NB4 (cell line): ENCODE measurements at places on chromosomes 2 and 18.

- no peak for DNase-seq
These were observed 3.6 kb downstream of the GALNT3 start for GRCh38 chr2:165790466-165790865.

DNA sequence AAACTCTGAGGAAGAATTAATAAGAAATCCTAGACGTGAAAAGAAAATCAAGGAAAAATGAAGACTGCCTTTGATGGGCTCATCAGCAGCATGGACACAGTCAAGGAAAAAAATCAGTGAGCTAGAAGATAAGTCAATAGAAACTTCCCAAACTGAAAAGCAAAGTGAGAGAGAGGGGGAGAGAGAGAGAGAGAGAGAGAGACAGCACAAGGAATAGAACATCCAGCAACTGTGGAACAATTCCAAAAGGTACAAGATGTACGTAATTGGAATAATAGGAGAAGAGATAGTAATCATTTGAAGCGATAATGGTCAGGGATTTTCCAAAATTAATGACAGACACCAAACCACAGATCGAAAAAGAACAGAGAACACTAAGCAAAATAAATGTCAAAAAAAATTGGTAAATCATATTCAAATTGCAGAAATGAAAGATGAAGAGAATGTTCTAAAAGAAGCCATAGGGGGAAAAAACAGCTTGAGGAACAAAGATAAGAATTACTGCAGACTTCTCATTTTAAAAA lies 54.5 kb downstream of the TBC1D8 start:
- DNase-seq = no peak

GRCh38 chr18:25675123-25675850 lies 323.3 kb upstream of the ZNF521 start:
- DNase-seq = no peak

GRCh38 chr2:126915903-126916302 lies 17.2 kb downstream of the TEX51 start:
- no peak for DNase-seq

- no peak for DNase-seq
These were observed 171.8 kb downstream of the CAMKMT start for GRCh38 chr2:44533508-44533907.

- no peak for DNase-seq
These were observed 25.3 kb downstream of the MBP start for GRCh38 chr18:77107292-77107691.

GRCh38 chr2:46776687-46777327 lies 138.8 kb downstream of the MCFD2 start:
- peak; percentile 76 for DNase-seq

DNA sequence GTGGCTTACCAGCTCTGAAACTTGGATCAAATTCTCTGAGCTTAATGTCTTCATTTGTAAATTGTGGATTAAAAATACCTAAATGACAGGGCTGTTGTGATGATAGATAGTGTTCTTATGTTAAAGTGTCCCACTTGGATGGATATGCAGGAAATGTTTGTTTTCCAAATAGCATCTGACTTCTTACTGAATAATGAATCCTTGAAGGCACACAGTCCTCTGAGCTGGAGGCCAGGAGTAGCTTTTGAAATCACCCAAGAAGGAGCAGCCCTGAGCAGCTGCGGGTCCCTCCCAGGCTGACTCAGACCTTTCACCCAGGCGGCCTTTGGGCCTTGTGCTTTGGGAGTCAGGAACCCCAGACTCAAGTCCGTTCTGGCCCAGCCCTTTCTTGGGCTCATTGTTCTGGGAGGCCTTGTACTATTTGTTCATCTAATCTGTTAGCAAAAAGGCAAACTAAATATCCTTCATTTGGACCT lies 173.0 kb upstream of the GATA6 start:
- DNase-seq = no peak
